ENCODE measurements at places on chromosomes 7 and 10. TPM values are rescaled to one million over a fixed set of nuclear protein-coding genes. Genes with fewer than 3 reads are reported as not detected.

- H3K36me3 ChIP-seq, result no peaks in the 10 kb centered on the region
- no peaks in the 10 kb centered on the region for H3K27me3 ChIP-seq
- no peak for DNase-seq
- H3K27ac ChIP-seq, result no peak overlapping the region
Measured at GRCh38 chr7:147509035-147509501, 1081.5 kb upstream of the C7orf33 start.

The HABP2 gene
- not detected for total RNA-seq

DNA sequence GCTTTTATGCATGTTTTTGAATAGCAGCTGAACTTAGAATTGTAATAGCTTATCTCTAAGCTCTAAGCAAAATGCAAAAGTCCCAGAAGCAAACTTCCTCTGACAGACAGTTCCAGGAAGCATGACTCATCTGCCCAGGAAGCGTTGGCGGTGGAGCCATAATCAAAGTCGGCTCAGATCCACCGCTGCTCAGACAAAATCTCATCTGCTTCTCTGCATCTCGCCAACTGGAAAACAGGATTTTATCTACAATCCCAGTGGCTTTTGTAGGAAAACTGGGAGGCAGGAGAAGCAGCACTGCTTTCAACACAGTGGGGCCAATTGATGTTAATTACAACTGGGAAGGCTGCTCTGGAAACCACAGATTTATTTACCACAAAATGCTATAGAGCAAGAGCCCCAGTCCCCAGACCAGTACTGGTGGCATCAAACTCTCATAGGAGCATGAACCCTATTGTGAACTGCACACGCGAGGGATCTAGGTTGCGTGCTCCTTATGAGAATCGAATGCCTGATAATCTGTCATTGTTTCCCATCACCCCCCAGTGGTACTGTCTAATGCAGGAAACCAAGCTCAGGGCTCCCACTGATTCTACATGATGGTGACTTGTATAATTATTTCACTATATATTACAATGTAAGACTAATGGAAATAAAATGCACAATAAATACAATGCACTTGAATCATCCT, 99.9 kb downstream of the CUBN start:
- H3K36me3 ChIP-seq, result no peaks in the 10 kb centered on the region
- H3K4me1 ChIP-seq, result peaks cover 29% of the 10 kb centered on the region
- DNase-seq, result no peak
- H3K27me3 ChIP-seq, result no peaks in the 10 kb centered on the region

GRCh38 chr10:79059859-79060379, 8.8 kb upstream of the ZMIZ1 start:
- H3K4me3 ChIP-seq, result no peak overlapping the region
- no peaks in the 10 kb centered on the region for H3K4me1 ChIP-seq
- no peak for DNase-seq

DNA sequence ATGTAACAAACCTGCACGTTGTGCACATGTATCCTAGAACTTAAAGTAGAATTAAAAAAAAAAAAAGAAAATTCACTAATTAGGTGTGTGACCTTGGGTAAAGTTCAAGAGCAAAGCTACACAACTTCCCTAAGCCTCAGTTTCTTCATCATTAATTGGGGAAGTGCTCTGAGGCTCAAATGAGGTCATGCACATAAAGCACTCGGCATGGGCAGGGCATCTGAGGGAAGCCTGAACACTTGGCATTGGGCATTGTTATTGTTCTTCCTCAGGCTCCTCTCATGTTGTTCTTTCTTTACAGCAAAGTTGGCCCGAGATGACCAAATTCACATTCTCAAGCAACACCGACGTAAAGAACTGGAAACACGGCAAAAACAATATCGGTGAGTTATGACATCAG, 21.5 kb downstream of the ALOX5 start:
- no peaks in the 10 kb centered on the region for H3K36me3 ChIP-seq
- no peaks in the 10 kb centered on the region for H3K27me3 ChIP-seq
- DNase-seq, result no peak
- H3K27ac ChIP-seq, result no peak overlapping the region
- H3K4me3 ChIP-seq, result no peak overlapping the region

GRCh38 chr7:69603351-69603750, 5.1 kb downstream of the AUTS2 start:
- no peaks in the 10 kb centered on the region for H3K27me3 ChIP-seq
- no peak overlapping the region for H3K4me3 ChIP-seq
- no peak for DNase-seq
- H3K36me3 ChIP-seq, result no peaks in the 10 kb centered on the region

GRCh38 chr7:98192781-98193457, 18.3 kb upstream of the BHLHA15 start:
- DNase-seq, result no peak
- no peaks in the 10 kb centered on the region for H3K36me3 ChIP-seq
- no peak overlapping the region for H3K27ac ChIP-seq
- H3K4me3 ChIP-seq, result no peak overlapping the region
- H3K27me3 ChIP-seq, result no peaks in the 10 kb centered on the region
- H3K4me1 ChIP-seq, result no peaks in the 10 kb centered on the region

GRCh38 chr10:4767033-4767814, 58.8 kb upstream of the AKR1E2 start:
- no peak overlapping the region for H3K4me3 ChIP-seq
- H3K36me3 ChIP-seq, result no peaks in the 10 kb centered on the region
- peak overlapping the region; percentile 65 for H3K27ac ChIP-seq
- H3K4me1 ChIP-seq, result peaks cover 16% of the 10 kb centered on the region
- H3K27me3 ChIP-seq, result no peaks in the 10 kb centered on the region
- DNase-seq, result no peak

DNA sequence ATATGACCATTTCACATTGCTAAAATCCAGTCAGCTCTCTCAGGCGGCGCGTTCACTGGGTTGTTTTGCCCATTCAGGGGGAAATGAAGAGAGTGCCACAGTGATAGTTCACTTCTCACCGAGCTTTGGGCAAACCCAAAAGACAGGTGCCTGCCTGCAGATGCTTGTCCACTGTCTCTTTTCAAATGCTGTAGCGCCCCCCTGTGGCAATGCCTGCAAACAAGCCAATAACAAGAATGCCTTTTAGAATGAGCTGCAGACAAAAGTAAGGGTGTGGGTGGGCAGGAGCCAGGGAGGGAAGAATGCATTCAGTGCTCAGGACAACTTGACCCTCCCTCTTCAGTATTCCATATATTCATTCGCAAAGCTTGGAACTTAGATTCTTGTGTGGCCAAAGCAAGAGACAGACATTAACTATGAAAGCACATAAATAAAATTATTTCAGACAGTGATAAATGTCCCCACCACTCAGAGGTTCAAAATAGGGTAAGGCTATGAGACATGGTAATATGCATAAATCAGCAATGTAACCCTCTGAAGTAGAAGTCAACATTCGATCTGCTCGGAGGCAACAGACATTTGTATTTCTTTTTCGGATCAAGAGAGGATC, 86.9 kb downstream of the JAZF1 start:
- no peak overlapping the region for H3K4me3 ChIP-seq
- DNase-seq, result no peak
- peaks cover 43% of the 10 kb centered on the region for H3K4me1 ChIP-seq

- H3K4me1 ChIP-seq, result no peaks in the 10 kb centered on the region
- DNase-seq, result no peak
- no peaks in the 10 kb centered on the region for H3K27me3 ChIP-seq
- no peaks in the 10 kb centered on the region for H3K36me3 ChIP-seq
Measured at GRCh38 chr7:72042855-72043254, 369.3 kb downstream of the CALN1 start.

DNA sequence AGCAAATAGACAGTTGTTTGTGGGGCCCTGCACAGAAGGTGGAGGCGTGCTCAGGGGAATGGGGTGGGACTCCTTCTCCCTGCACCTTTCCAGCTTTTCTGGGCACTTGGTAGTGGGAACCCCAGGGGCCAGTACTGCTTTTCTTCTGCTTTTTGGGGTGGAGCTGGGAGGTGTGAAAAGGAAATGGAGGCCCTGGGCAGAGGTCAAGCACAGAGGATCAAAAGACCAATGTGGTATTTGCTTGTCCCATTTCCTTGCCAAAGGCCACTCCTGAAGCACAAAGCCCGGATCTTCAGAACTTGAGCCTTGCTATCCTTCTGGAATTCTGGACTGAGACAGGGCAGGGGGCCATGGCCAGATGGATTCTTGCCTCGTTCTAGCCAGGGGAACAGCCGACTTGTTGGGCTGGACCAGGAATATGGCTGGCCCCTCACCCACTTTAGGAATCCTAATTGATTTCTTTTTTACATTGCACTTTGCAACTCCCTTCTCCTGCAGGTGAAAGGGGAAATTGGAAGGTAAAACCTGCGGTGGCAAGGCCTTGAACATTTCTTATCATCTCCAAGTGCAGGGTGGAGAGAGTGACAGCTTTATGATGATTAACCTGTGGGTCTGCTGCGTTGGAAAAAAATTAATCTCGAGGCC, 26.5 kb downstream of the ADRA2A start:
- no peak overlapping the region for H3K4me3 ChIP-seq
- no peaks in the 10 kb centered on the region for H3K36me3 ChIP-seq
- H3K27me3 ChIP-seq, result no peaks in the 10 kb centered on the region
- DNase-seq, result no peak
- no peaks in the 10 kb centered on the region for H3K4me1 ChIP-seq

DNA sequence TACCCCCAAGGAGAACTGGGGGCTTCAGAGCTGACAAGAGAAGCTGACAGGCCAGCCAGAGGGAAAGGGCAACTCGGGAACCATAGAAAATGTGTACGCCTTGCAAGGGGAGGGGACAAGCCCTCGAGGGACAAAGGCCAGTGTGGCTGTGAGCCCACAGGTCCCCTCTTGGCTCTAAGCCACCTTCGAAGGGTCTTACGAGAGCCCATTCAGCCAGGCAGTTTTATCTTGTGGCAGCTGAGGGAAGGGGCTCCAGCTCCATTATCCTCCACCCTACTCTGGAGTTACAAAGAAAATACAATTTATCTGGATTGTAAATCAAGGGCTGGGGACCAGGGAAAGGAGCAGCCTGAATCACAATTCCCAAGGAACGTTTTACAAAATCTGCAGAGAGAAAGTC, 159.5 kb upstream of the ZMIZ1 start:
- no peaks in the 10 kb centered on the region for H3K27me3 ChIP-seq
- DNase-seq, result no peak
- H3K27ac ChIP-seq, result no peak overlapping the region
- no peak overlapping the region for H3K4me3 ChIP-seq
- no peaks in the 10 kb centered on the region for H3K36me3 ChIP-seq

The BEND7 gene
- total RNA-seq, result 16.2 TPM

DNA sequence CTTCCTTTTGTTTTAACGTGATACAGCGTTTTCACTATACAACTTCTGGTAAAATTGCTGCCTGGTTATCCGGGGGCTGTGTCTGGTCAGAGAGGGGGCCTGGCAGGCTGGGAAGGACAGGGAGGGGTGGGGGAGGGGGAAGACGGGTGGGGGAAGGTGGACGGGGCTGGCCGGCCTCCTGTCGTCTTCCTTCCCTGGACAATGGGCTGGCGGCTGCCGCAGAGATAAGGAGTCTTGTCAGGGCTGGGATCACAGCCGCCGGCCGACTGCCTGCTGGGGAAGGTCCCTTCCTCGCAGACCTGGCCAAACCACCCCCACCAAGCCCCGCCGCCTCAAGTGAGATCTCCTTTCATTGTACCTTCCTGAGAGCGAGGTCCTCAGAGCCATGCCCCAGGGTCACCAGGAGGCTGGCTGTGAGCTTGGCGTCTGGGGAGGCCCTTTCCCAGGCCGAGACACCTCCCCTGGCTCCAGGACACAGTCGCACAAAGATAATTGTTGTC, 151.2 kb upstream of the TNRC18 start:
- H3K27ac ChIP-seq, result no peak overlapping the region
- peaks cover 9% of the 10 kb centered on the region for H3K4me1 ChIP-seq
- no peak for DNase-seq
- H3K4me3 ChIP-seq, result no peak overlapping the region
- H3K27me3 ChIP-seq, result no peaks in the 10 kb centered on the region

The ASB10 gene
- total RNA-seq, result not detected

GRCh38 chr10:118239236-118239630, 102.9 kb downstream of the FAM204A start:
- no peak overlapping the region for H3K4me3 ChIP-seq
- DNase-seq, result no peak
- H3K27me3 ChIP-seq, result no peaks in the 10 kb centered on the region
- H3K4me1 ChIP-seq, result no peaks in the 10 kb centered on the region
- H3K27ac ChIP-seq, result no peak overlapping the region
- no peaks in the 10 kb centered on the region for H3K36me3 ChIP-seq

DNA sequence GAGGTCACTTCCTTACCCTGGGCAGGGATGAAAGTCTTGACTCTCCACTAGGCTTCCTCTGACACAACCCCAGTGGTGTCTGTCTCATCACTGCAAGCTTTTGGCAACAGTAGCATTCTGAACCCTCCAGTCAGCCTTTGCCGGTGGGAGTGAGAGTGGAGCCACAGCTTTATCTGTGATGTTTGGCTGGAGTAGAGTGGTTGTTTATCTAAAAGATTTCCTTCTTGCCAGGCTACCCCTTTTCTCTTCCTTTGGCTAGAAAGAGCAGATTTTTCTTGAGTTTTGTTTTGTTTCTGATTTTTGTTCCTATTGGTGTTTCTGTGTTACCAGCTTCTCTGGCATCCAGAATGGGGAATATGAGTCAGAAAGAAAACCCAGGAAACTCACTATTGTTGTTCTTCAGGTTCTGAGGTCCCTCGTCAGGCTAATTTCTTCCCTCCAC, 98.9 kb upstream of the KIF5B start:
- no peaks in the 10 kb centered on the region for H3K27me3 ChIP-seq
- H3K4me3 ChIP-seq, result no peak overlapping the region
- no peak overlapping the region for H3K27ac ChIP-seq
- no peaks in the 10 kb centered on the region for H3K36me3 ChIP-seq
- no peak for DNase-seq

The LRMDA gene
- 22.6 TPM for total RNA-seq

The GPRIN2 gene
- total RNA-seq, result 5.6 TPM

DNA sequence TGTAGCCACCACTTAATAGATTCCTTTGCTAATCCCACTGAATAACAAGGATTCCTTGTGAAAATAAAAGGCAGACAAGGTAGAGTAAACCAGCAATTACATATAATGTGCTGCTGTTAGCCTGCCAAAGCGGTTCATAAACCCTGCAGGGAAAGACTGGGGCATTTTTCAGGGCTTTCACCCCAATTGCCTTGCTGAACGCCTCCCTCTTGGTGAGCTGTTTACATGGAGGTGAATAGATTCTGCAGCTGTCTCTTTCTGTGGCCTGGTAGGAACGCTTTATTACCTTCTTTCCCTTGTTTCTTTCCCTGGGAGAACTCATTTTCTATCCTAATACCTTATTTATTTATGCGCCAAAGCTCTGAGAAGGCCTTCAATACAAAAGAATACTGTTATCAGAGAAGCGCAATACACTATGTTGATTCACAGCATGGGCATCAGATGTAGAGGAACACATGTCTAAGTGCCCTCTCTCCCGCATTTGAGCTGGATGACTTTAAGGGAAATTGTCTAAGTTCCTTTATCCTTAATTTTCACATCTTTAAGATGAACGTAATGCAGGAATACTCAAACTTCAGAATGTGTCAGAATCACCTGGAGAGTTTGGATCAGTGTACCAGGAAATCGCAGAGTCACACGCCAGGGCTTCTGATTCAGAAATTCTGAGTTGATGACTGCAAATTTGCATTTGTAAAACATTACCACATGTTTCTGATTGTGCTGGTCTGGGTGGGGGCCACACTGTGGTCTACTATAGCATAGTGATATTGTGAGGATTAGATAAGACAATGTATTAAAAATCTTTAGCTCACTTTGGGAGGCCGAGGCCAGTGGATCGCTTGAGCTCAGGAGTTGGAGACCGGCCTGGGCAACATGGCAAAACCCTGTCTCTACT, 1203.8 kb downstream of the SORCS3 start:
- H3K36me3 ChIP-seq, result no peaks in the 10 kb centered on the region
- DNase-seq, result no peak
- no peaks in the 10 kb centered on the region for H3K4me1 ChIP-seq
- no peak overlapping the region for H3K27ac ChIP-seq
- H3K27me3 ChIP-seq, result no peaks in the 10 kb centered on the region

- H3K4me1 ChIP-seq, result no peaks in the 10 kb centered on the region
- H3K4me3 ChIP-seq, result no peak overlapping the region
- no peaks in the 10 kb centered on the region for H3K27me3 ChIP-seq
Measured at GRCh38 chr7:112538726-112539255, 58.0 kb downstream of the LSMEM1 start.
